Suprapubic skin (tissue), 4 donors: ENCODE measurements at places on chromosomes 5 and 9.

DNA sequence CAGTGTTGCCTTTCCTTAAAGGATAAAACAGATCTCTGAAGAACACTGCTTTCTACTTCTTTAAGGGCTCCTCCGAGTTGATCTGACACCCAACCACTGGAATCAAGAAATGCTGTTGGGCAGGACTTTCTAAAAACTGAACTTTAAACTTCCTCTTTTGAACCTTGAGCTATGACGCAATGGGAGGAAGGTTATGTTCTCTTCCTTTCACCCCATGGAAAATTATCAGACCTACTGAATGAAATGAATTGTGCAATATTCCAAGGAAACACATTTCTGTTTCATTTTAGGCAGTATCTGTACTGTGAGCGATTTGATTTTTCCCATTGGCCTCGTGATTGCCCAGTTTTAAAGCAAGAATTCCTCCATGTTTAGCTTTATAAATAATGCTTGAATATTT is 206.0 kb upstream of the PRR16 start:
- no peak for DNase-seq

GRCh38 chr9:6565312-6565711 is 80.2 kb downstream of the GLDC start:
- no peak for DNase-seq

DNA sequence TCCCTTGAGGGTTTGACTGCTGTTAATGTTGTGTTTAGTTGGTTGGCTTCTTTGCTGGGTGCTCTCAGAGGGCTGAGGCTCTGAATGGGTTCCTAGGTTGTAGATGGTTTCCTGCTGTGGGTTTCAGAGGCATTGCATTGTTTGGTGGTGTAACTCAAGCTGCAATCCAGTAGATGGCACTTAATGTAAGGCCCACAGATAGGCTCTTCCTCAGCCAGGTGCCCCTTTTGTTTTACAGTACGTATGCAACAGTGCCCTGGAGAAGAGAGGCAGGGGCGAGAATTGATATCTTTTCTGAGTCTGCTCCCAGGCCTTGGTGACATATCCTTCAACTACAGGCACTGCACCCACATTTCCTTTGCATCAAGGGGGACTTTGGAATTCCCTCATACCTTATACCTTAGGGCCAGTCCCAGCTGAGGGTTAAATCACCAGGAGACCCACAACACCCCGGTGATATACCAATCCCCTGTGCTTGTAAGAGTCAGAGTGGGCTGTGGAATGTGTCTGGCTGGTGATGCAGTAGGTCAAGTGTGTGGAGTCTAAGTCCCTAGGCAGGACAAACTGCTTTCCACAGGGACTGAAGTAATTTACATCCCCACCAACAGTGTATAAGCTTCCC is 7.0 kb upstream of the UGT3A2 start:
- no peak for DNase-seq

DNA sequence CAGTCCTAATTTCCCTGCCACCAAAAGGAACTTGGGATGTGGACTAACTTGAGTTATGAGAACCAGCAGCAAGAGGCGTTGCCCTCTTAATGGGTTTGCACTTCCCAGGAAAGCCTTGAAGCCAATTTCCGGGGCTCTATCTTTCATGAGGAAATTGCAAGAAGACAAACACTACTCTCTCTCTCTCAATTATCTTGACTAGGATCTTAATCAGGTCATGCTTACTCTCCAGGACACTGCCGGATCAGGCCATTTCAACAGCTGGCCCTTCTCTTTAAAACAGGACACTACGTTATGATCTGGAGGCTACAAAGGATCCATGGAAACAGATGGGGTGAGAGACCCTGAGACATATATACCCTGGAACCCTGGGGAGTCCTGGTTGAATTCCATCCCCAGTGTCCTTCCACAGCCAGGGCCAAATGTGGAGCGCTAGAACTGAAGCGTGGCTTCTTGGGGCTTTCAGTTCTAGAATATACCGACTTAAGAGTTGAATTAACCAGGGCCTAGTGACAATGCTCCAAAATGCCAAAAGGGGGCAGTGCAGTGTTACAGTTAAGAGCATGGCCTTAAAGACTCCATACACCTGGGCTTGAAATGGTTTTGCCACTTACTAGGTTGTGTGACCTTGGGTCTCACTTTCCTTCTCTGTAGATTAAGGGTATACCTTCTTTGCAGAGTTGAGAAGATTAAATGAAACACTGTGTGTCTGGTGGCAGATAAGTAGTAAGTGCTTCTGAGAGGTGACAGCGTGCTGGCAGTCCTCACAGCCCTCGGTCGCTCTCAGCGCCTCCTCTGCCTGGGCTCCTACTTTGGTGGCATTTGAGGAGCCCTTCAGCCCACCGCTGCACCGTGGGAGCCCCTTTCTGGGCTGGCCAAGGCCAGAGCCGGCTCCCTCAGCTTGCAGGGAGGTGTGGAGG is 21.1 kb downstream of the FAM219A start:
- no peak for DNase-seq

DNA sequence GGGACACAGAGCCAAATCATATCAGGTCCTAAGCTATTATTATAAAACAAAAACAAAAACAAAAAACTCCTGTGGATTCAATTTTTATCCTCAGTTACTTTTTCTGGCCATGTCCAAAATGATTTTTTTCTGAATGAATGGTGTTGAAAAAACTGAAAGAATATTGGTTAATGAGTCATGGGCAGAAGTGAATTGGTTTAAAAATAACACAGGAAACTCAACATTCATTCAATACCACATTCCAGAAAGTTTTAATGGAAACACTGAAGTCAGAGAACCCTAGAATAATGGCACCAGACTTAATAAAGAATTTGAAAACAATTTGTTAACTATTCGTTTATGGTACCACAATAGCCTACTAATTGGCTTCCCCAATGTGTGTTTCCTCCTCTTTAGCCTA is 102.4 kb upstream of the CDH9 start:
- no peak for DNase-seq

- no peak for DNase-seq
Observed at GRCh38 chr5:149265597-149265996, 6.1 kb upstream of the AFAP1L1 start.

DNA sequence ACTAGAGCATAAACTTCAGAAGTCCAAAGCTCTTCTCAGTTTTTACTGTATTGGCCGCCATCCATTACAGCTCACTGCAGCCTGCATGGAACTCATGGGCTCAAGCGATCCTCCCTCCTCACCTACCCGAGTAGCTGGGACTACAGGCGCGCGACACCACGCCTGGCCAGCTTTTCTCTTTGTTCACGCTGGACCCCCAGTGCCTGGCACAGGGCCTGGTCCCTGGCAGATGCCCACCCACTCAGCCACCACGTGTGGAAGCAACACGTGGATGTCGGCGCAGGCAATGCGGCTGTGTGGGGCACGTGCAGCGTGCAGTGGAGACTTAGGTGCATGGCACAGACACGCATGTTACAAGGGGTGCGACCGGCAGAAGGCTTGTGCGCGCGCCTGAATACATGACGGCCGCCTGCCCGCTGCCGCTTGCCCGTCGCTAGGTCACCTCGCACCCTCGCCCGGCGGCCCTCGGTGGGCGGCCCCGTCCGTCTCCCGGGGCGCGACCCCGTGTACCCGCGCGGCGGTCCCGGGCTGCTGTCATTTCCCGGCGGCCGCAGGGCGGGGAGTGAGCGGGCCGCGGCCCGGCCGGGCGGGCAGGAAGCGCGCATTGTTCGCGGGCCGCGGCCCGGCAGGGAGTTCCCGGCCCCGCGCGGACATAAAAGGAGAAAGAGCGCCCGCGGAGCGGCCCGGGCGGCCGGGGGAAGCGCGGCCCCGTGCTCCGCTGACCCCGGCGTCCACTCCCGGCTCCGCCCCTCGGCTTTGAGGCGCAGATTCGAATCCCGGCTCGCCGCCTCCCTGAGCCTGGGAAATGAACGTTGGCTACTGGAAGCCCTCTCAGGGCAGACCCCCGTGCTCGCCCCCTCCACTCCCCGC is 24.1 kb upstream of the PTGS1 start:
- no peak for DNase-seq

DNA sequence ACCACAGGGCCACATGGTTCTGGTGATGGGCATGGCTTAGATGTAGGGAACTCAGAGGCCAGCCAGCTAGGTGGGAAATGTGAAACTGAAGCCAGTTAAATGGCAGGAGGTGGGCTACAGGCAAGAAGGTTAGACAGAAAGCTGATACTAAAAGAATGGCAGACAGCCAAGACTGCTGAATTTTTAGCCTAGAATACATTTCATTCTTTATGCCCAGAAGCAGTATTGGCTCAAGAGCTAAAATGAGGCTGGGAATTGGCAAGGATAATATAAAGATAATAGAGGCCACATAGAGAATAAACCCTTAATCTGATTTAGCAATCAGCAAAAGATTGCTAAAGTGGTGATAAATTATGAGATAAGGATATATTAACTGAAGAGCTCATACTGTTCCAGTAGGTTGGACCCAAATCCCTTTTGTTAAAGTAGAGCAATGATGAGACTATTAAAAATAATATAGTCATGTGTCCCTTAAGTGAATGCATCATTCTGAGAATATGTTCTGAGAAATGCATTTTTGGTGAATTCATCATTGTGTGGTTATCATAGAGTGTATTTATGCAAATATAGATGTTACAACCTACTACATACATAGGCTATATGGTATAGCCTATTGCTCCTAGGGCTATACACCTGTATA is 234.3 kb downstream of the CHSY3 start:
- DNase-seq, result no peak

- DNase-seq, result no peak
Observed at GRCh38 chr9:87211669-87212068, 264.4 kb upstream of the GAS1 start.

DNA sequence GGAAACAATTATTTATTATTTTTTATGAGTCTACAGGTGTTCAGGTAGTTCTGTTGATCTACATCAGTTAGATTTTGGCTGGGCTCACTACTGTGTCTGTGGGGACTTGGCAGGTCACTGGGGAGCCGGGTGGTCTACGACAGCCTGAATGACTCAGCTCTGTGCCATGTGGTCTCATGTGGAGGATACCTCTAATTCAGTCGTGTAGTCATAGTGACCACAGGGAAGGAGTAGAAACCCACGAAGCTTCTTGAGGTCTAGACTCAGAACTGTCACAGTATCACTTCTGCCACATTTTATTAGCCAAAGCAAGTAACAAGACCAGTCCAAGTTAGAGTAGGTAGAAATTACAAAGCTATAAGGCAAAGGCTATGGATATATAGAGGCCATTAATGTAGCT is 64.7 kb upstream of the GRAMD2B start:
- DNase-seq, result no peak

- no peak for DNase-seq
Observed at GRCh38 chr5:169860585-169860984, 119.7 kb downstream of the INSYN2B start.

- no peak for DNase-seq
Observed at GRCh38 chr5:141657937-141658545, 6.8 kb upstream of the FCHSD1 start.

GRCh38 chr9:95076696-95077052 is 240.8 kb downstream of the FANCC start:
- no peak for DNase-seq

DNA sequence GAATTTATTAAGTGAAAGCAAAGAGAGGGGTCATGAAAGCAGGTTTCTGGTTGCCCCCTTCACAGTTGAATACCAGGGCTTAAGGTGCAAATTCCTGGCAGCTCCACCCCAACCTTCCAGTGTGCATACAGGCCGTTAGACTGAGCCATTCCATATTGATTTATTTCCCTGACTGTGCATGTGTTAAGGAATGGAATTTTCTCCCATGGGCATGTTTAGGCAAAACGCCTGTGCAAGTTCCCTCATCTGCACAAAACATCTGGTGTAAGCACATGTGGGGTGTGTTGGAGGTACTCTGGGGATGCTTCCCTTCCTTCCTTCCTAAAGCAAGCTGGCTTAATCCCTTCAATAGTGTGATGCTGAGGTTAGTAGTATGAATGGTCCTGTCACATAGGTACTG is 1470.6 kb downstream of the MAT2B start:
- DNase-seq, result no peak

GRCh38 chr9:133800266-133800665 is 62.1 kb upstream of the SARDH start:
- no peak for DNase-seq

- DNase-seq, result no peak
Observed at GRCh38 chr9:78985084-78985738, 586.6 kb upstream of the TLE4 start.

GRCh38 chr9:124077915-124078572 is 66.5 kb downstream of the LHX2 start:
- DNase-seq, result no peak

DNA sequence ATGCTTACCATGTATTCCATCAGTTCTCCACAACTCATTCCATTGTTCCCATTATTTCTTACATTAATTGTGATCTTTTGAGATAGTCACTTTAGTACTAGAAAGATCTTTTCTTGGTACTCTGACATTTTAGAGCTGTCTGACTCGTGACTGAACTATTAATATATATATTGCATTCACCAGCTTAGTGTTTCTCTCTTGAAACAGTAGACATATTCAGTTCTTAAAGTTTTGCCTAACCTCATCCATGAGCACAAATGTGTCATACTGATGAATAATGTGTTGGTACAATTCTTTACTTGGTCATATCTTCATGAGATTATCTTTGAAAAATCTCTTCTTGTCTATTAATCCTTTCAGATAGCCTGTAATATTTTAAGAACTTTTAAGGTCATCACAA is 74.3 kb downstream of the NLN start:
- DNase-seq, result no peak

DNA sequence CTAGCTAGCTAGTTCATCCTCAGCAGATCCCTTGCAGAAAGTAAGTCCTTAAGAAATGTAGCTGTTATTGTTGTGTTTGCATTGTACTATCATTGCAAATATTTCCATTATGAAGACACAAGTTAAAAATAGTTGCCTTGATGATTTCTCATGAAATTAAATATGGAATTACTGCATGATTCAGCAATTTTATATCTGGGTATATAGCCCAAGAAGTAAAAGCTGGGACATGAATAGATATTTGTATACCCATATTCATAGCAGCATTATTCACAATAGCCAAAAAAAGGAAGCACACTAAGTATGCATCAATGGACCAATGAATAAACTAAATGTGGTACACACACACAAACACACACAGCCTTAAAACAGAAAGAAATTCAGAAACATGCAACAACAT is 6.8 kb downstream of the IFNB1 start:
- DNase-seq, result no peak

GRCh38 chr5:17463653-17464052 is 34.4 kb upstream of the TAF11L2 start:
- DNase-seq, result no peak

GRCh38 chr5:27034565-27034964 is 3.8 kb downstream of the CDH9 start:
- DNase-seq, result no peak

DNA sequence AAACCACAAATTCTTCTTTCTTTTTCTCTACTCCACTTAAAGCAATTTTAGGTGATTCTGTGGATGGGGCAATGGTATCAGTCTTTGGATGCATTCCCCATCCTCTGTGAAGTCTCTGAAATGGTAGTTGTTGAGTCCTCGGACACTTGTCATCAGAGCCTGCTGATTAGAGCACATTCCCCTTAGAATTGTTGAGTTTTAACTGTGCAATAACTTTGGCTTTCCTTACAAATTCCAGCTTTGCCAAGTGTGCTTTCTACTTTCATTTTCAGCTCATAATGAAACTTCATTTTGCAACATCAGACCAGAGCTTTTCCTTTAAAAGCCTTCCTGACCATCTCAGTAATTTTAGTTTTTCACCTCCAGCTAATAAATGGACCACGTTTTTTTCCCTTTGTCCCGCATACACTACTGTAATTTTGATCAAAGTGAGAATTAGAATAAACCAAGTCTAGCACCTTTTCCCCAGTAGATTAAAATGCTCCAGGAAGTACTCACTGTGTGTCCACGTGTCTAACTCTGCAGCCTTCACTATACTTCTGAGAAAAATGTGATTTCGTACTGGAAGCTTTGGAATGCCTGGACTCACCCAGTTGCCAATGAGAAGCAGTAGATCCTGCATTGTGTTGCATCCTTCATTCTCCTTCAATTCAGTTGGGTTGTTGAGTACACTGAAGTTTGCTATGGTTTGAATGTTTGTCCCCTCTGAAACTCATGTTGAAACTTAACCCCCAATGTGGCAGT is 135.6 kb downstream of the NTRK2 start:
- no peak for DNase-seq
